ENCODE measurements at places on chromosomes 12 and 14.

DNA sequence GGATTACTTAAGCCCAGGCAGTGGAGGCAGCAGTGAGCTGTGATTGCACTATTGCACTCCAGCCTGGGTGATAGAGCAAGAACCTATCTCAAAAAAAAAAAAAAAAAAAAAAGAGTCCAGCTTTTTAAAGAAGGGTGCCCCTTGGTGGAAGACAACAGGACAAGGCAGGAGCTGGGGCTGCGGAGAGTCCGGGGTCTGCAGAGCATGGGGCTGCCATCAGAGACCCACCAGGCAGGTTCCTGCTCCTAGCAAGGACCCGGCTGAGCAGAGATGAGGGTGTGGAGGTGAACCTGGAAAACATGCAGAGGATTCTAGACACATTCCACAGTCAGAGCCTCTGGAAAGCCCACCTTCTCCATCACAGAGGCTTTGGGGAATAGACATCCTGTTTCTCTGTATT lies 21.0 kb upstream of the CIPC start:
- DNase-seq = no peak

GRCh38 chr12:25438638-25439037 lies 114.4 kb downstream of the LMNTD1 start:
- DNase-seq = no peak

- DNase-seq = no peak
These were observed 2.1 kb downstream of the SLC7A7 start for GRCh38 chr14:22813145-22813544.

GRCh38 chr12:31589598-31589903 lies 1.4 kb downstream of the DENND5B start:
- no peak for DNase-seq

- no peak for DNase-seq
These were observed 3.5 kb downstream of the RSRC2 start for GRCh38 chr12:122523280-122523679.

- DNase-seq = no peak
These were observed 71.4 kb downstream of the DENND5B start for GRCh38 chr12:31519511-31519910.

DNA sequence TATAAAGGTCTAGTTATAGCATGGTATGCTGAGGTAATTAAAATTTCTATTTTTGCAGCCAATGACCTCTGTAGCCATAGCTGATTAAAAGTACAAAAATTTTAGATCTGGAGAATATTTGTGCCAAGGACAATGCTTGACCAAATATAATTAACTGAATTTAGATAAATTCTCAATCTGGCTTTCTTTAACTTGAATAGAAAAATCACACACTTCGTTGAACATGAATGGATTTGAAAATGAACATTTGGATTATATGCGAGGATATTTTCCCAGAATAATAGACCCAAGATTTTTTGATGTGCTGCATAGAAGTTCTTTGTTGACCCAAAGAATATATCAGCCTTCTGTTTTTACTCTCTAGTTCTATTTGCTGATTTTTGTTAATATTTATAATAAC lies 38.4 kb upstream of the G2E3 start:
- no peak for DNase-seq

- DNase-seq = no peak
These were observed 267.7 kb upstream of the G2E3 start for GRCh38 chr14:30291216-30291615.

DNA sequence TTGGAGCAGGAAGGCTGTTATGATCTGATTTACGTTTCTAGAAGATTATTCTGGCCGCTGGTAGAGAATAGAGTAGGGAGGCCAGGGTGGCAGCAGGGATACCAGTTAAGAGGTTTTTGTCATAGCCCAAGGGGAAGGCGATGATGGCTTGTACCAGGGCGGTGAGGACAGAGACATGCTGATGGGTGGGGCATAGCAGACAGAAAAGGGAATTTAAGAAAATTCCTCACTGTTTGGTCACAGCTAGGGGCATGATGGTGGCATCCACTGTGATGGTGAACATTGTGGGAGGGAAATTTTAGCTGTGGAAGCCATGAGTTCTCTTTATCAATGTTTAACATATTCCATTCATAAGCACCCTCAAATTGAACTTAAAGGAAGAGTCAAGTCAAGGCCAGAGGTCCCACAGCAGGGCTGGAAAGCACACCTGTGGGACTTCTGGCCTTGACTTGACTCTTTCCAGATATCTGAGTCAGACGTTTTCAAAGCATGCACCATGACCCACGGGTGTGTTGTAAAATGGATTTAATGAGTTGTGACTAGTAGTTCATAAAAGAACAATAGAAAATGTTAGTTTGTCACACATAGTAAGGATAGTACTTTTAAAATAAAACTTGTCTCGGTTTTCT lies 134.6 kb downstream of the CHST11 start:
- no peak for DNase-seq

DNA sequence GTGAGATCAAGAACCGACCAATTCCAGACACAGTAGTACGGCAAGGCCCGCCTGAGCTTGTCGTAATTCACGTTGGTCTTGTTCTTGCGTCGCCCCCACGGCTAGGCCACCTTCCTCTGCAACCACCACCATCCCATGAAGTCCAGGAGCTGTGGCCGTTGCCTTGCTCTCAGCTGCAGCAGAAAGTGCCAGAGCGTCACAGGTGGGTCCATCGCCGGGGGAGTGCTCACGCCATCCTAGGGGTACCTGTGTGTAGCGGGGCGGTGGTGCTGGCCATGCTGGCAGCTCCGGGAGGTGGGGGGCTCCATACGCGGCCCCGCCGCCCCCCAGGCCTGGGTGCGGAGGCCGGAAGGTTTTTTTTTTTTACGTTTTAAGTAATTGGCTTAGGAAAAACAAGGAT lies 23.1 kb downstream of the TMEM121 start:
- no peak for DNase-seq

DNA sequence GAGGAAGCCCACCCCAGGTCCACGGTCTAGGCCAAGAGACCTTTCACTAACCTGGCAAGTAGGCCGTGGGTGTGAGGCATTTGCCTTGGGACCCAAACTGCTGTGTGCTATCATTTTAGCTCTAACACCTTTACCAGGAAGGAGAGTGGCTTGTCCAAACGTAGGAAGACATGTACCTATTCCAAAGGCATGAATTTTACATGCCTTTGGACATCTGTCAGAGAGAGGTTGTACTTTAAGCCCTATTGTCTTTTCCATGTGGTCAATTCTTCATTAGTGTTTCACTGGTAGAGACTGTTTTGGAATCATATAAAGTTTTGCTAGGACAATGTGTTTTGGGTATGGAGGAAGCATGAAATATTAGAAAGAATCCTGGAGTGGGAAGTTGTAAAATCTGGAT lies 148.8 kb downstream of the SLC41A2 start:
- no peak for DNase-seq

- DNase-seq = no peak
These were observed 38.2 kb upstream of the HMGA2 start for GRCh38 chr12:65786041-65786440.

DNA sequence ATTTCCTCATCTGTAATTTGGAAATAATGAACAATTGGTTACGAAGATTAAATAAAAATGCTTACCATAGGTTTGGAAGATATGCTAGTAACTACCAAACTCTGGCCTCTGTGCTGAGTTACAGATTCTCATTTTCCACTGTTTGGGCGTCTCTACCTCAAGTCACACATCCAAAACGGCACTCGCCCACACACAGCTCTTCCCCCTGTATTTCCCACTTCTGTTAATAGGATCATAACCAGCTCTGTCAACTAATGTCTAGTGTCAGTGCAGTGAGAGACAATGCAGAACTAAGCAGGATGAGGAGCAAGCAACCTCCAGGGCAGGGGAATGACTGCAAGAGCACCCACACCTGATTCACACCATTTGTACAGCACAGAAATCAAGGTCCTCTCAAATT lies 10.9 kb upstream of the SYCP3 start:
- DNase-seq = no peak

GRCh38 chr12:47377414-47378221 lies 297.9 kb upstream of the AMIGO2 start:
- peak; percentile 12 for DNase-seq

- no peak for DNase-seq
These were observed 67.7 kb upstream of the HIF1A start for GRCh38 chr14:61627612-61628011.

- no peak for DNase-seq
These were observed 18.5 kb downstream of the MAP3K12 start for GRCh38 chr12:53480491-53481442.

DNA sequence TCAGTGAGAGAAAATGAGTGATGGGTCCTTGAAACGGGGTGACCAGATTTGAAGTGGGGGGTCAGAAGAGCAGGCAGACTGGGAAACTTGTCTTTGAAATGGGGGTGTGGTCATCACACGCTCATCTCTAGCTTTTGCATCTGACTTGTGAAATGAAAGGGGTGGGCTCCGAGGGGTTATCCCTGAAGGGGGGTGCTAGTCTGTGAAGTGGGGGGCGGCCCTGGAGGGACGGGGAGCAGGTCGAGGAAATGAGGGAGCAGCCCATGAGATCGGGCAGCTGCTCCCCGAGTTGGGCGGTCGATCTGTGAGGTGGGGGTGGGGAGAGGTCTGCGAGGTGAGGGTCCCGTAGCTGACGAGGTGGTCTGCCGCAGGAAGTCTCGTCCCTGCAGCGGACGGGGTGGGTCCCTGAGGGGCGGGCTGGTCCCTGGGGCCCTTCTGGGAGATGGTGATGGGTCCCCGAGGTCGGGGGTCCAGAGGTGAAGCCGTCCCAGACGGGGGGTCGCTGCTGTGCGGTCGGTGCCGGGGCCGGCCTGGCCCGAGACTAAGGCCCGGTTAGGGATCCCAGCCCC lies 542 bp downstream of the PXN start:
- DNase-seq = no peak

DNA sequence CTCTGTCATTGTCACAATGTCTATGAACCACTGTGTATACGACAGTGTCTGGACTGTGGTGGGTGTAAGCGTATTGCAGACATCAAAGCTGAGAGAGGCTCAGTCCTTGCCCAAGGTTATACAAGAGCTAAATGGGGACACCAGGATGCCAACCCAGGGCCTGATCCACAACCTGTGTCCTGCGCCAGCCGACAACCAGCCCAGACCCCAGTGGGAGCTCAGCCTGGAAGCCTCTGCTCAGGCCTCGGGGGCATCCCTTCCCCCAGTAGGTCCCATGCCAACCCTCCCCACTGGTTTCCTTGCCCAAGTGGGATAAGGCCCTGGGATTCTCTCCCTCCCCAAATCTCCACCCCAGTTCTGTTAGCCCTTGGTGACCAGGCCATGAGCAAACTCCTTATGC lies 54.3 kb downstream of the LTBP2 start:
- DNase-seq = no peak

GRCh38 chr12:6202304-6202703 lies 2.1 kb downstream of the CD9 start:
- DNase-seq = no peak

DNA sequence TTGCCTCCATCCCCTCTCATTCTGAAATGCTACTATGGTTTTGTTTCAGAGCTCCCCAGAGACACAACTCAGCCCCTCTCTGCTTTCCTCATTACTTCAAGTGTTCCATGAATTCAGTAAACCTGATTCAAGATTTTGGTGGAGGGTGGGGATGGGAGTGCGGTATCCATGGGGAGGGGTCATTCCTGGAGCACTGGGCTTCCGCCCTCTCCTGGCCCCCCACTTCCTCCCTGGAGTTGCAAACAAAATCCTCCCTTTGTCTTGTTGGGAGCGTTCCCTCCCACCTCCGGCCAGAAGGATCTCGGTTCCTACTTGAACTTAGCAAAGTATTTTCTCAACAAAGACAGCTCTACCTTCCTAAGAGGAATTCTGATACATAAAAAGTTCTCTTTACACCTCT lies 71.8 kb upstream of the LTA4H start:
- no peak for DNase-seq

GRCh38 chr14:55274751-55275150 lies 3.5 kb downstream of the FBXO34 start:
- no peak for DNase-seq

All from BE2C (cell line).